SW480 (cell line): ENCODE measurements at places on chromosomes 4 and X.
A peak's percentile ranks its signal among the peaks of the same experiment; 100 is the strongest.

GRCh38 chrX:22541926-22542325 lies 269.2 kb downstream of the CBLL2 start:
- no peak for DNase-seq

DNA sequence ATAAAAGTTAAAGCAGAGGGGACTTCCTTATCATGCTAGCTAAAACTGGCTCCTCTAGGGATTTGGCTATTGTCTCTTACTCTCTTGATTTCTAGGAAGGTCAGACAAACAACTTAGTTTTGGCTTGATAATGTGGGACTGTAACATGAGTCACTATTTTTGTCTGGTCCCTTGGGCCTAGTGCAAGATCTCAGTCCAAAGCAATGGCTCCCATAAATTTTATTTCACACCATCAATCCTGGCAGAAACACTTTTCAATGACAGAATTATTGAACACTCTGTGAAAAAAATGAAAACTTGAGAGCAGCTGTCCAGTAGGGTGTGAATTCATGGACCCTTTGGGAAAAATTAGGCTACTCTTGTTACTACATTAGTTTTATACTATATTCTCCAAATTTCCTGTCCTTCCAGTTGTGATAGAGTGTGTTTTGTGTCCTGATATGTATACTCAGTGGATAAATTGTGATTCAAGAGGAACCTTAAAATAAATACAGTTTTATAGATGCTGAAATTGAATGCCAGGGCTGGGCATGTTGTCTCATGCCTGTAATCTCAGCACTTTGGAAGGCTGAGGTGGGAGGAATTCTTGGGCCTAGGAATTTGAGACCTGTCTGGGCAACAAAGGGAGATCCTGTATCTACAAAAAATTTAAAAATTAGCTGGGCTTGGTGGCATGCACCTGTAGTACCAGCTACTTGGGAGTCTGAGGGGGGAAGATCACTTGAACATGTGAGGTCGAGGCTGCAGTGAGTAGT lies 10.8 kb upstream of the SNCA start:
- no peak for DNase-seq

DNA sequence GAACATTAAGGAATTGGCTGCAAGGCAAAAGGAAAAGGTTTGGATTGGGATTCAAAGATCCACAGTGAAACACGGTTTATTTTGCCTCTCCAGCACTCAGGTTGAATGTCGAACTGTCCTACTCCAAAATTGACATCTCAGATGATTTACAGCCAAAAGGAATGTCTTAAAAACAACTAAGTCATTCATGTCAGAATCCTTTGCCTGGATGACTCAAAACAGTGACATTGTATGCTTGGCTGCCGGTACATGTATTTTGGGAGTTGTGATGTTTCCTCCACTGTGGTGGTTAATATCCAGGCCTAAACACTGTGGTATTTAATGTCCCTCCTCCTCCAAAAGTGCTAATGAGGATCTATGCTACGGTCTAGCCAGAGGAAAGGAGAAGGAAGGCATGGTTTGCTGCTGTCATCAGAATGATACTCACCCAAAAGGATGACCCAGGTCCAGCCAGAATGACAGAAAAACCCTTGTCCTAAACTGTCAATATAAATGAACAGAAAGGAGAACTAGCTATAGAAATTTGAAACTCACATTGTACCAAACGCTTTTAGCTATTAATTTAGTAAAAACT lies 20.9 kb downstream of the PGM2 start:
- DNase-seq, result no peak

DNA sequence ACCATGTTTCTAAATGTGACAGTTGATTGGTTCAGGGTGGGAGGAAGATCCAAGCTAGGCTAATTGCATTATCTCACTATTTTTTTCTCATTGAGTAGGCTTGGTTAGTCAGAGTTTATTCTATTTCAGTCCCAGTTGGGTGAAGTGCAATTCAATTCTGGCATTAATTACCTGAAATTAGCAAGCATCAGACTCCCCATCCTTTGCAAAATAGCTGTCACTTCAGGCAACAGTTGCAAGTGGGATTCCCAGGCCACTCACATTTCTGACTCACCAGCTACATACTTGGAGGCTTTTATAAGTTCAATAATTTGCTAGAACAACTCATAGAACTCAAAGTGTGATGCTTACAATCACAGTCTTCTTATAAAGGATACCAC lies 155.8 kb upstream of the HAND2 start:
- no peak for DNase-seq

- no peak for DNase-seq
Measured at GRCh38 chr4:69782651-69783310, 22.4 kb upstream of the SULT1B1 start.

DNA sequence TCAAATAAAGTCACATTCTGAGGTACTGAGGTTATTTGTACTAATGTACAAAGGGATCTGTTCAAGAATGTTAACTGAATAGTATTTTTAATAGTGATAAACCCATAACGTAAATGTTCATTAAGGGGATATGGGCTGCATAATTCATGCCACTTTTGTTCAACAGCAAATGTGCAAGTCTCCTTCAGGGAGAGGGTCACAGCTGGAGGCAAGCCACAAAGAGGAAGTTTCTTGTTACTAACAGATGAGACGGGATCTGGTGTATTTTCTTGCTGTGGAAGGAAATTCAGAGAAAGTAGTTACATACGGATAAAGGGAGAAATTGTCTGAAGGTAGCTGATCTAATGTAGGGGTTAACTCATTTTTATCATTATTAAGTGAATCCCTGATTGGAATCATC lies 10.0 kb downstream of the ZFP42 start:
- DNase-seq, result no peak

DNA sequence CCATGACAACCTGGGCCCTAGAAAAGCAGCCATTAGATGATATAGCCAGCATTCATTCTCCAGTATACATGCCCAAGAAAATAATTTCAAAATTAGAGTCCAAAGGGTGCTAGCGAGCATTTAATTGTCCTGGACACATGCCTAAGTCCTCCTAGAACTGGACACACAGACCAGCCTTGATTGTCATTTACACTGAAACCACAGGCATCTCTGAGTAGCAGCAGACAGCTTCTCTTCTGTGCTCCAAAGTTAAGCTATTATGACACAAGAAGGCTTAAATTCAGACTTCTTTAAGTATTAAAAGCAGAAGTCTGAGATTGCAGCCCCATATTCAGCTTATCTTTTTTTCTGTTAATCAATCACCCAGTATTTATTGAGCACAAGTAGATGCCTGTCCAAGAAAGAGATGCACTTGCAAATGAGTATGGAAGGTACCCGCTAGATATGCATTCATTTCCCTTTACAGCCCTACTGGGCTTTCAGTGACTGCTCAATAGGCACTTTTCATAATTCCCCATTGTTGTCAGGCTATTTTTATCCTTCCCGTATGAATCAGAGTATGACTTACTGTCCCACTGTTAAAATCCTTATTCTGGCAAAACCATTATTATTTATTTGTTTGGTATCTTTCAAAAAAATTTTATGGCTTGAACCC lies 374.1 kb downstream of the FBXW7 start:
- no peak for DNase-seq

DNA sequence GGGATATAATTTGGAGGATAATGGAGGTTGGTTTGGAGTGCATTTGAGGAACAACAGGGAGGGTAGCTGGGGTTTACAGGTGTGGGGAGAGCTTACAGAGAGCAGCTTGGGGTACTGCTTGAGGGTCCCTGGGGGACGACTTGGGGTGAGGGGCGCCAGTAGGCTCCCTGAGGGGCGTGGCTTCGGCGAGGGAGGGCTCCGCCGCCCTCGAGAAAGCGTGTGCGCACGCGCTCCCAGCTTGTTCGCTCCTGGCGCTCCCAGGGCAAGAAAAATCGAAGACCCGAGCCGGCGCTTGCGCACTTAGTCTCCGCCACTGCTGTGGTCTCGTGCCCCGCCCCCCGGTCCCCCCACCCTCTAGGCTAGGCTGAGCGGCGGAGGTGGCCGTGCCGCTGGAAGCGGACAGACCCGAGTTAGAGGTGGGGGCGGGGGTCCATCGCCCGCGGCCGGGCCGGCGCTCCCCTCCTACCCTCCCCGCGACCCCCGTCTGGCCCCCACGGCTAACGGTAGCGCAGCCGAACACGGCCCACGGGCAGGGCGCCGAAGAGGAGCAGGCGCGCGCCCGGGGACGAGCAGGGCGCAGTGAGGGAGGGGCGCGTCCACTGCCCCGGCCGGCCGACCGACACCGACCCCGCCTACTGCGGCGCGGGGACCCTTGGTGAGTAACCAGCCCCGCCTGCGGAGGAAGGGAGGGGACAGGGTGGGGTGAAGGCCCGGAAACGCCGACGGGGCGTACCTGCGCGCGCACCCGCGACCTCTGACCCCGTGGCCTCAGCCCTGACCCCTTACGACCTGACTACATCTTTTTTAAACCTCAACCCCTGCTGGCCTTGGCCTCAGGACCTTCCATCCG lies 5.4 kb upstream of the CCDC120 start:
- DNase-seq, result peak; percentile 49

DNA sequence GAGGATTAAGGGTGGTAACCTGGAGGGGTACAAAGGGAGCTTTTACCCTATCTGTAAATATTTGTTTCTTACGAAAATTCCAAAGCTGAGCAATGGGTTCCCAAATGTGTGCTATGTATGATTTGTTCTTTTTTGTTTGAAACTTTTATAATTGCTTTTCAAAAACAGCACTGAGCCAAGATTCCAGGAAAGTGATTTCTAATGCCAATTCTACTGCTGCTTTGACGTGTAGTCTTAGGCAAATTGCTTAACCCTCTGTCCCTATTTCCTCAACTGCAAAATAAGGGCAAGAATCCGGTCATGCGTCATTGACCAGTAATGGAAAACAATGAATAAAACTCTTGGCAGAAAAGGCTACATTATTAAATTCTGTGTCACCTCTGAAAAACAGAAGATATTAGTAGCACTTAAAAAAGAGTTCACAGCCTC lies 454.7 kb downstream of the IL15 start:
- DNase-seq, result no peak

DNA sequence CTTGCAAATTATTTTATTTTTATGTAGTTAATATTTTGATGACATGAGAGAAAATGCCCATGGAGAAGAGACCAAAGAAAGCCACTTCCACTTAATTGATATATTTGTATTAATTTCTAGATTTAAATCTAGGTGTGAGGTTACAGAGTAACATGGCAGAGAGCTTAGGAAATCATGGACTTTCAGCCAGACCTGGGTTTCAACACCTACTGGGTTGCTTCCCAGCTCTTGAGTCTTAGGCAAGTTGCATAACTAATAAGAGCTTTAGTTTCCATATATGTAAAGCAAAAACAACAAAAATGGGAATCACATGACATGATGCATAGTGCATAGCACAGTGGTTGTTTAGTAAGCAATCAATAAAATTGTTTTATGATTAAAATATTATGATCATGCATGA lies 413.3 kb downstream of the CCSER1 start:
- no peak for DNase-seq

DNA sequence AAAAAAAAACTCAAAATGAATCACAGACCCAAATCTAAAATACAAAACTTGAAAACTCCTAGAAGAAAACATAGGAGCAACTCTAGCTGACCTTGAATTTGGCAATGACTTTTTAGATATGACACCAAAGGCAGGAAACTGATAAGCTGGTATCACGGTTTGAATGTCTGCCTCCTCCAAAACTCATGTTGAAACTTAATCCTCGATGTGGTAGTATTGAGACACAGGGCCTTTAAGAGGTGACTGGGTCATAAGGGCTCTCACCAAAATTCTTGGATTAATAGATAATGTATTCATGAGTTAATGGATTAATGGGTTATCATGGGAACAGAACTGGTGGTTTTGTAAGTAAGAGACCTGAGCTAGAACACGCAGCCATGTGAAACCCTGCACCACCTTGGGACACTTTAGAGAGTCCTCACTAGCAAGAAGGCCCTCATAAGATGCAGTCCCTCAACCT lies 40.5 kb downstream of the FRYL start:
- DNase-seq, result no peak

DNA sequence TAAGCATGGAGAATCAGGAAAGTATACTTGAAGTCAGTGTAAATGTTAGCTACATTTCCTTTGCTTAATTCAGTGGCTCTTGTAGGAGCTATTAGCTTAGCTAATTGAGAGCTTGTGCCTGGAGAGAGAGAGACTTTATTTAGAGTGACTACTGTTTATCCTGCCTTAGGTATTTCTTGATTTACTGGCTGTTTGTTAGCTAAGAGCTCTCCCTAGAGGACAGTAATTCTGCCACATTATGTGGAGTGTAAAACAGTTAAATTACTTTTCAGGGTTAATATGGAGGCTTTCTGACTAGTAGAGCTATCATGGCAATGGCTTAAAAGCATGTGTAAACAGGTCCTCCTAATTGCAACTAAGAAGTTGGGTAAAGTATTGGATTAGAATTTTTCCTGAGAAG lies 306.5 kb upstream of the TECRL start:
- no peak for DNase-seq

GRCh38 chrX:43940816-43941474 lies 32.2 kb downstream of the NDP start:
- no peak for DNase-seq

- no peak for DNase-seq
Measured at GRCh38 chrX:72057331-72057730, 74.4 kb downstream of the RTL5 start.

- no peak for DNase-seq
Measured at GRCh38 chr4:16585053-16585452, 313.4 kb downstream of the LDB2 start.

- DNase-seq, result no peak
Measured at GRCh38 chrX:1449823-1450149, 2.9 kb downstream of the ASMTL start.

DNA sequence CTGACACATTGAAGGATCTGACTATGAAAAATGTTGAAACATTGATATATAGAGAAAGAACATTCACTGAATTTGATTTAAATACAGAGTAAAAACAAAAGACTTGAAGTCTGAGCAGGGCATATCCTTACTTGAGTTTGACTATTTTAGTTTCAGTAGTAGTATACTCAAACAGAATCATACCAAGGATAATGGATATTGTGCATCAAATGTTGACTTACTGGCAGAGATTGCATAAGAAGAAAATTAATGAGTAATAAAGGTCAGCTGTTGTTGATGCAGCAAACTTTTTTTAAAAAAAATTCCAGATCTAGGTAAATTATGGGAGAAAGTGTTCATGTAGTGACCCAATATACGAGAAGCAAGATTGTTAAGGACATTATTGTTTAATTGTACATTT lies 94.5 kb upstream of the APOOL start:
- no peak for DNase-seq

- no peak for DNase-seq
Measured at GRCh38 chr4:87781569-87781968, 17.8 kb upstream of the IBSP start.

- no peak for DNase-seq
Measured at GRCh38 chr4:107131295-107131694, 95.2 kb upstream of the DKK2 start.

DNA sequence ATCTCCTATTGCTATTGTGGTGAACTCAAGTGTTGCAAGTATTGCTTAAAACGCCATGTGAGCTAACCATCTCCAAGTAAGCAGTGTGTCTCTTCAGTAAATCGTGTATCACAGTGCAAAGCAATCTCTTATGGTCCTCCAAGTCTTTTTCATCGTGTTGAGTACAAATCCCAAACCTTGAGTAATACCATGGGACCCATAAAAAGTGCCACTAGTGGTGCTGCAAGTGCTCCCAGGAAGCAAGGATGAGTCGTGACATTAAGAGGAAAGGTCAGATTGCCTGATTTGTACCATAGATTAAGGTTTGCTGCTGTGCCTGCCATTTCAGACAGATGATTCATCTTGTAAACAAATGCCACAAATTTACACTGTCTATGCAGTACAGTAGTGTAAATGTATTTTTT lies 66.9 kb upstream of the BMPR1B start:
- DNase-seq, result peak; percentile 1
